ENCODE measurements at places on chromosomes 16 and 17.

- DNase-seq, result no peak
Observed at GRCh38 chr17:1260086-1260769, 10.0 kb upstream of the BHLHA9 start.

DNA sequence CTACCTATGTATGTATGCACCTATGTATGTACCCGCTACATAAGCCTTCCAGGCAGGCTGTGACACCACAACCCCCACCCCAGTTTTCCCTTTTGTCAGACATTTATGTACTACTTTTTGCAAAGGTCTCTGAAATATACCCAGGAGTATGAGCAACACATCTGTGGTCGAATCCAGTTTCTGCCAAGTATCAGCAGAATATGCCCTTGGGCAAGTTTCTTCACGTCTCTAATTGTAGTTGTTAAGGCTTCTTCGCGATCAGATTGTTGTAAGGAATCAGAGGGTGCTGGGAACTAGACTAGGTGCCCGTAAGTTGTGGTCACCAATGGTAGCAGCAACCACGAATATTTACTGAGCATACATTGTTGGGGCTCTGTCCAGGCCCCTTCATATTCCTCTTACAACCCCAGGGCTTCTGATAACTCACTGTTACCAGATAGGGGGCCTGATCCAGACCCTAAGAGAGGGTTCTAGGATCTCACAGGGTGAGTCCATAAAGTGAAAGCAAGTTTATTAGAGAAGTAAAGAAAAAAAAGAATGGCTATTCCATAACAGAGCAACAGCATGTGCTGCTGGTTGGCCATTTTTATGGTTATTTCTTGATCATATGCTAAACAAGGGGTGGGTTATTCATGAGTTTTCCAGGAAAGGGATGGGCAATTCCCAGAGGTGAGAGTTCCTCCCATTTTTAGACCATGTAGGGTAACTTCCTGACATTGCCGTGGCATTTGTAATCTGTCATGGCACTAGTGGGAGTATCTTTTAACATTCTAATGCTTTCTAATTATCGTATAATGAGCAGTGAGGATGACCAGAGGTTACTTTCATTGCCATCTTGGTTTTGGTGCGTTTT, 16.6 kb downstream of the NUDT7 start:
- DNase-seq, result no peak

DNA sequence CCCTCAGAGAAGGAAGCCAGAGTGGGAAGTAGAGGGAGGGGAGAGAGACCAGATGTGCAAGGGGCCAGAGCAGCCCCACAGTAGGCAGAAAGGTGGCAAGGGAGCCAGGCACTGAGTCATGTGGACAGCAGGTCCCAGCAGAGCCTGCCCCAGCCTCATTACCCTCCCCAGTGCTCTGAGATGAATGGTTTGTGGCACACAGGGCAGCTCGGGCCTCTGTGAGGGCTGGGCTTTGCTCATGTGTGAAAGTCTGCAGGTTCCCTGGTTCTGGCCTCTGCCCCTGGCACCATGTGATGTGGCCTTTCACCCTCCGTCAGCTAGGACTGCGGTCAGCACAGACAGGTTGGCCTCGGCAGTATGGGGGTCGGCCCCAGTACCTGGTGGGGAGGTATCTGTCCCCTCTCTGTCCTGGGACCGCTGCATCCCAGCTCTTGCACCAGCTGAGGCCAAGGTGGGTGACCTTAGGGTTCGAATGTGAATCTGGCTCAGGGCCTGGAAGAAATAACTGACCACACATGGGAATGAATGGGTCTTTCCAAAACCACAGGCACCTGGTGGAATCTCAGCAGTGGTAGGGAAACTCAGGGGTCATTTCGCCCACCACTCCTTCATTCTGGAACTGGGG, 8.9 kb downstream of the LRRC75A start:
- DNase-seq, result no peak

DNA sequence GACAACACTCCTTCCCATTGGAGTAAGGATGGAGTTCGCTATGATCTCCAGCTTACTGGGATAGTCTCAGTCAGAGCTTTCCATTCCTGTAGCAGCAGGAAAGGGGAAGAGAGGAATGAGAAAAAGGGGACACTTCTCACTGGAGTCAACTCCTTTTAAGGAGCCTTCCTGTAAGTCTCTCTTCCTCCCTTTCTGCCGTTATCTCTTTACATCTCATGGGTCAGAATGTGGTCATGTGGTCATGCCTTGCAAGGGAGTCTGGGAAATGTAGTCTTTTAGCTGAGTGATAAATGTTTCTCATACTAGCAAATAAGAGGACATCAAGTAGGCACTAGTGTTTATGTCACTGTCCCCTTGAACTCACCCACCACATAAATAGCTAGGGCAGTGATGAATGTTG, 227.3 kb downstream of the HAPSTR1 start:
- DNase-seq, result no peak

DNA sequence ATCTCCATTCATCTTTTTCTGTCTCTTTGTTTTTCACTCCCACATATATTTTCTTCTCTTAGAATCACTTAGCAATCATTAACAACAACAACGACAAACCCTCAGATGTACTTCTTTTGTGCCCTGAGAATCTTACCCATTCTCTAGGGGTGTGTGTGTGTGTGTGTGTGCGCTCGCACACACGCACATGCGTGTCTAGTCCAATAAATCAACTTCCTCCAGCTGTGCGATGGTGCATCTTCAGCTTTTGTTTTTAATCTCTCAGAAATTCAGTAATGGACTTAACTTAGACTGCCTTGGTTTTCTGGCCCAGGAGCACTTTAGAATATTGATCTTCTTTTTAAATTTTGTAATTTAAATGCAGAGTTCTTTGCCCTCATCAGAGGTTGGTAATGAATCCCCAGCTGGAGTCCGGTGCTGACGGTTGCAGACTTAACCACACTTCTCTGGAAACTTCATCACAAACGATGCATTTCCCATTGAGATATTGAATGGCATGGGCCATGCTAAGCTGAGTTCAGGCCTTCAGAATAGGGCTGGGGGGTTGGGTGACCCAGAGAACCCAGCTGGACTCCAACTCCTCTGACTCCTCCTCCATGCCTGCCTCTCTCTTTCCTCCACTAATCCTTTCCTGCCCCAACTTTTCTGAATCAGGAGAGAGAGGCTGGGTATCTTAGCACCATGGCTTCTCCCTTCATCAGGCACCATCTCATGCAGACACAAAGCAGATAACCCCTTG, 193.9 kb downstream of the ZNF18 start:
- DNase-seq, result peak; percentile 80

DNA sequence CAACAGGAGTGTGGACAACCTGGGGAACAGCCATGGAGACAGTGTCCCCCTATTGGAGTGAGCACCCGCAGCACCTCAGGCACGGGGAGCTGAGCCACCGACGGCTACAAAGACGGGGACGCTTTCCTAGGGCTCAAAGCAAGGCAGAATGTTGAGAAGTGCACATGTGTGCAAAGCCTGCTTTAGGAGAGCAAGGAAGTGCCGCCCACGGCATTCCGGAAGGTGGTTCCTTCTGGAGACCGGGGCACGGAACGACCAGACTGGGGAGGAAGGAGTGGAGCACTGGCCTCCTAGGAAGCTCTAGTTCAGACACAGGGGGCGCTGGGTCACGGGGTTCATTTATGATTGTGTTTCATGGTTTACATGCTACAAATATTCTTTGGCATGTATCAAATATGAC, 52.2 kb downstream of the TBC1D16 start:
- DNase-seq, result no peak
